ENCODE measurements at places on chromosomes 5 and 9.

DNA sequence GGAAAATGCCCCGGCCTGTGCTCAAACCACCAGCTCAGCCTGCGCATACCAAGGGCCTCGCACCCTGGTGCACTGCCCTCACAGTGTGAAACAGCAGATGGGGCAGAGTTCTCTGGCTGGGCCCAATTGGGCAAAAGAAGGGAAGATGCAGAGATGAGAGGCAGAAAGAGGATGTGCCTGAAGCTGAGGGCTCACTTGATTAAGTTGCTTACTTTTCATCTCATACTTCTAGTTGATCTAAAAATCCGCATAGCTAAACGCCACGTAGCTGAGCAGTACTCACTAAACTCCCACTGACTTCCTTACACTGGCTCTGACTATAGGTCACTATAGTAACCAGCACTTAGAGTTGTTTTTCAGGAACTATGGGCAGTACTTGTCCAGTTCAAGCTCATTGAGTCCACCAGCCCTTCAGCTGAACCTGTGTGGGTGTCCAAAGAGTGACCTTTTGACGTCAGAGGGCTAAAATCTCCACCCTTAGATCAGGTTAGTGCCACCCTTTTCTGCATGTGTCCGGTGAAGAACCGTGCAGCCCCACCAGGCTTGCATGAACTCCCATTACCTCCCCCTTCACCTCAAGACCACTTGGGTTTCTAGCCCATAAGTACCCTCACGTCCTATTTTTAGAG is 215.2 kb downstream of the AUH start:
- no peak for DNase-seq

DNA sequence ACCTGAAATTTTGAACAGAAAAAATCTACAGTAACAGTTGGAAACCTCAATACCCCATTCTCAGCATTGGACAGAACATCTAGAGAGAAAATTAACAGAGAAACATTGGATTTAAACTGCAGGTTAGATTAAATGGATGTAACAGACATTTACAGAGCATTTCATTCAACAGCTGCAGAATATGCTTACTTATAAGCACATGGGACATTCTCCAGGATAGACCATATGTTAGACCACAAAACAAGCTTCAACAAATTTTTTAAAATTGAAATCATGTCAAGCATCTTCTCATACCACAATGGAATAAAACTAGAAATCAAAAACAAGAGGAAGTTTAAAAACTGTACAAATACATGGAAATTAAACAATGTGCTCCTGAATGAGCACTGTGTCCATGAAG is 316.3 kb downstream of the FAM170A start:
- DNase-seq, result no peak

- no peak for DNase-seq
Observed at GRCh38 chr9:127562841-127563401, 49.2 kb upstream of the STXBP1 start.

- no peak for DNase-seq
Observed at GRCh38 chr9:89376741-89377351, 58.5 kb downstream of the SECISBP2 start.

DNA sequence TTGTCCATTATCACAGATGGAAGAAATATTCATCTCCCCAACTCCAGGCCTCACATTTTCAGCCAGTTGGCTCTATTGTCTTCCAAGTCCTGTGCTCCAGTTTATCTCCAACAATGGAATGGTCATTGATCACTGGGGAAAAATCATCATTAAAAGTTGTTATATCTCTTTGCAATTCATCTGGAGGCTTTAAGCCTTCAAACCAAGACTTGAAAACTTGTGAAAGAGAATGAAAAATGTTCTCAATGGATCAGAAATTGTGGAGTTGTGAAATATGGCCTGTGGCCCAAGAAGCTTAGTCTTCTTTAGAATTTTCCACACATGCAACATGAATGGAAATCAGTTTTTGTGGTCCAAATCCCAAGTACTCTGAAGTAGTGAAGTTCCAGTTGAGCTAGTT is 569.6 kb downstream of the EBF1 start:
- DNase-seq, result no peak

DNA sequence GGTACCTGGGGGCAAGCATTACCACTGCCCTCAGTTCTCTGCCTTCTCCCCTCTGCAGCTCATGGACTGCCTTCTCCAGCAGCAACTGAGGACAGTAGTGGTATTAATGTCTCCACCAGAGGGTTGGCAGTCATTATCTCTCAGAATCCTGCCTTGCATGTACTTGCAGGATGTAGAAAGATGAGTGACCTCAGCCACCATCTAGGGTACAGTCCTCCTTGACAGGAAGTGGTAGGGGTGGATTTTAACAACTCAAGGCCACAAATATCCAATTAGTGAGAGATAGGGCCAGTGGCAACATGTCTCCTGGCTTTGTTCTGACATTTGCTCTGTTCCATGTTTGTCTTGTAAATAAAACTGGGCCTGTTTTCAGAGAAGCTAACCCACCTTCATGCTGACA is 47.2 kb downstream of the F2R start:
- no peak for DNase-seq

- no peak for DNase-seq
Observed at GRCh38 chr5:170155771-170156170, 50.1 kb downstream of the FOXI1 start.

GRCh38 chr5:156974328-156974727 is 11.3 kb upstream of the TIMD4 start:
- DNase-seq, result no peak

DNA sequence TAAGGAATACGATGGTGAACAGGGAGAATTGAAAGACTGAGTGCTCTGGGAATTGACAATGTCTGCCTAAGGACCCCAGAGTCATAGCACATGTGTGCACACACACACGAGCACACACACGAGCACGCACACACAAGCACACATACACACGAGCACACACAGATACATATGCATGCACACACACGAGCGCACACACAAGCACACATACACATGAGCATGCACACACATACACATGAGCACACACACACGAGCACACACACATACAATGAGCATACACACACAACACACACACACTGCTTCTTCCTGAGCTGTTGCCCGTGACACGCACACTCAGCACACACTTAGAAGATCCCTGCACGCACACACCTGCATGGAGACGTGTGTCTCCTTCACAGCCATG is 10.9 kb upstream of the UNC5A start:
- no peak for DNase-seq

DNA sequence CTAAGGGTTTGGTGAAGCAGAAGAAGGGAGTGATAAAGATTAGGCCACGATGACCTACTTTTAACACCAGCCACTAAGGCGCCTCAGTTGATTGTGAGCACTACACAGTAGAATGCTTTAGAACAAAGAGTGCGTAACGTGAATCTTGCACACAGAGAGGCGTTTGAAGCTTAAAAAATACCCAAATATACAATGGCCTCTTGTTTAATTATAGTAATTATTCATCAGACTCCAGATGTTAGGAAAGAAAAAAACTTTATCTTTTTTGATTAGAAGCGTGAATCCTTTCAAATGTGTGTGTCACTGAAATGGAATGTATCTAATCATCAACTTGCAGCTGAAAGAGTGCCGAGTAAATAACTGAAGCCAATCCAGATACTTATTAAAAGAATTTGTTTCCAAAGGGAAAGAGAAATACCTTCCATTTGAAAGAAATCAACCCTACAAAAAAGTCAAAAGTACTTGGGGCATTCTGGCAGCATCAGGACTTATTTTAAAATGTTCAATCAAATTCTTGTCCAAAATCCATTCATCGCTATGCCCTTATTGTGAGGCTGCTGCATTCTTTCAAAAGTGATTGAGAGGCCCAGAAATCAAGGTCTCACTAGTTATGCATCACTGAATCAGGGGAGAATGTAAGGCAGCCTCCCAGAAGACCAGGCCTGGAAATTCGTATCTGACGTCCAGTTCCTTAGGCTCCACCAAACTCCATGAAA is 337.5 kb downstream of the ZNF608 start:
- DNase-seq, result no peak

DNA sequence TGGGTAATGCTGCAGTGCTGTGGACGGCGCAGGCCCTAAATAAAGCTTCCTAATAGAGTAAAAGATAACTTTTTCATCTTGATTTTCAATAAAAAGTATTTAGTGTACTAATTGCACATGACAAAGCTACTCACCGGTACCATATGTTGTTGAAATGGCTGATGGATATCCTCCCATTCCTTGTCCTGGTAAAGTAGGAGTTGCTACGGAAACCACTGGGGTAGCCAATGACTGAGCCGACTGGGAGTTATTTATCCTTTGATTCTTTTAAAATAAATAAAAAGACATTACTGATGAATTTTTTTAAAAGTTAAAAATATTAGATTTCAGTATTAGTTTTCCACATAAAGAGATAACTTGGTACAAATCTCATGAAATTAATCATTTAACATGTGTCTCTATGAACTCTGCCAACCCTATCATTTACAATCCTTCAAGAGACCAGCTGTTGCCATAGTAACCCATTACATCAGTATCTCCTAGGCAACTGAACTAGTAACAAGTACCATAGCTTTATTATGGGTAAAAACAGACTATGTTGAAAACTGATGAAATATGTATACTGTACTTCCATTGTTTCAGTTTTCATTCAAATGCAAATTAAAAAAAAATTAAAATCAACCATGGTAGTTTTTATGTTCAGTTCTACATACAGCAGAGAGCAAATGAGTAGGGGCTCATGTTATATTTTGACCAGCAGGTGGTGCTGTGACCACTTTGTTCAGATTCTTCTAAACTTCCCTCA is 153.7 kb downstream of the MEF2C start:
- no peak for DNase-seq

DNA sequence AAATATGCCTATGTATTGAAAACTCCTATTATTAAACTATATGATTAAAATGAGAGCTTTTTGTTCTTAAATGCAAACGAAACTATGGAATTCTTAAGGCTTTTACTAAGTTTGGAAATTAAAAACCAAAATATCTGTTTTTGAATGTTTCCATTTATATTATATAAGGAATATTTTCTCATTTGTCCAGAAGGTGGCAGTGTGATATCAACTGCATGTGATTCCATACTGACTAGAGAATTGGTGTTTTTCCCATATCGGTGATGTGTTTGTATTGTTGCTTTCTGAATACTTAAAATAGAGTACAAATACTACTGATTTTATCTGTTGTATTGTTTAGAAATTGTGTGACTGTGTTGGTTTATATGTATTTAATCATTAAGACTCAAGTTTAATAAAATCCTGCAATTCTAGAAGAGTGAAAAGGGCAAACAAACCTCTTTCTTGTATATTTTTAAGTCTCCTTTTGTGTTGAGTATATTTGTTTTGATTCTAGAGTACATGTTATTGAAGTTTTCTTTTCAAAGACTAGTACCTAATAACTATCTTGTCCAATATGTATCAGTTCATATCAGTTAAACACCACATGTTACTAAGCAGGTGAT is 320.8 kb downstream of the CCDC171 start:
- no peak for DNase-seq

Data from cortex of kidney (tissue), 1 donor.